Large intestine (tissue), 12 donors: ENCODE measurements at places on chromosomes 7 and 10. TPM values are rescaled to one million over a fixed set of nuclear protein-coding genes. Genes with fewer than 3 reads are reported as not detected.

The HYAL4 gene
- not detected for polyA plus RNA-seq

The NPY4R gene
- 1.8 TPM for polyA plus RNA-seq

The SORBS1 gene
- polyA plus RNA-seq: 60.2 TPM

The NAT16 gene
- polyA plus RNA-seq: 0.21 TPM

The MRPS24 gene
- polyA plus RNA-seq: 83.9 TPM

DNA sequence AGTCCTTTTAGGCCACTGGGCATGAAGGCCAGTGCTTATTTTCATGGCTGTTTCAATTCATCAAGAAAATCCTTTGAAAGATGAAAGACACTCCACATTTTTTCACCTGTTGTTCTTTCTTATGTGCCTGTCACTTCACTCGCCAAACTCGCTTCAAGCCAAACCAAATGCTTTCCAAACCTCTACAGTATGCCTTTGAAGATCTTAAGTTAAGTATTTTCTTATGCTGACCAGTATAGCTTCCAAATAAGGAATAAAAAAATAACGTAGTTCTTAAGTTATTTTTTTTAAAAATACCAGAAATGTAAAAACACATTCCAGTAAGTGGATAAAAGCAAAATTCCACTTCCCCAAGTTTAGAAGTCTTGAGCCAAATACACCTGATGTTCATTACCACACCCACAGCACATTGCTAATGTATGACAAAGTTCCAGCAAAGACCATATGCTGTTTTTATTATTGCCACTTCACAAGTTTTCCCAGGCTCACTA is 186.1 kb downstream of the MTERF1 start:
- H3K27me3 ChIP-seq: no peaks in the 10 kb centered on the region
- H3K4me1 ChIP-seq: no peaks in the 10 kb centered on the region
- no peak overlapping the region for H3K4me3 ChIP-seq
- no peak overlapping the region for H3K27ac ChIP-seq
- no peak for DNase-seq

DNA sequence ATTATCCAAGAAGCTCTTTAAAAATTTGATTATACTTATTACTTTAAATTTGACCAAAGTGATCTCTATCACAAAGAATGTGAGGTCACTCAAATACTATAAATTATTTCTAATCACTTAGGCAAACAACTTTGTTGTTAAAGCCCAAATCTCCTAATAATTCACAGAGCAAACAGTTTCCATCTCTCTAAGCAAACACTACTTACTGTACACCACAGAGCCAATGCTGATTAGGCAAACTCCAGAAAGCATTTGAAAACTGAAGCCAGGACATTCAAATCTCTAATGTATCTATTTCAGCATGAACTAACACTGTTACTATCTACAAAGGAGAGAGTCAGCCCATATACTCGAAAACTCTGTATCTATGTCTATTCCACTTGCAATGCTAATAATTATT is 107.1 kb downstream of the RNF32 start:
- H3K27ac ChIP-seq: no peak overlapping the region
- H3K4me1 ChIP-seq: no peaks in the 10 kb centered on the region
- no peak overlapping the region for H3K4me3 ChIP-seq
- H3K36me3 ChIP-seq: no peaks in the 10 kb centered on the region

DNA sequence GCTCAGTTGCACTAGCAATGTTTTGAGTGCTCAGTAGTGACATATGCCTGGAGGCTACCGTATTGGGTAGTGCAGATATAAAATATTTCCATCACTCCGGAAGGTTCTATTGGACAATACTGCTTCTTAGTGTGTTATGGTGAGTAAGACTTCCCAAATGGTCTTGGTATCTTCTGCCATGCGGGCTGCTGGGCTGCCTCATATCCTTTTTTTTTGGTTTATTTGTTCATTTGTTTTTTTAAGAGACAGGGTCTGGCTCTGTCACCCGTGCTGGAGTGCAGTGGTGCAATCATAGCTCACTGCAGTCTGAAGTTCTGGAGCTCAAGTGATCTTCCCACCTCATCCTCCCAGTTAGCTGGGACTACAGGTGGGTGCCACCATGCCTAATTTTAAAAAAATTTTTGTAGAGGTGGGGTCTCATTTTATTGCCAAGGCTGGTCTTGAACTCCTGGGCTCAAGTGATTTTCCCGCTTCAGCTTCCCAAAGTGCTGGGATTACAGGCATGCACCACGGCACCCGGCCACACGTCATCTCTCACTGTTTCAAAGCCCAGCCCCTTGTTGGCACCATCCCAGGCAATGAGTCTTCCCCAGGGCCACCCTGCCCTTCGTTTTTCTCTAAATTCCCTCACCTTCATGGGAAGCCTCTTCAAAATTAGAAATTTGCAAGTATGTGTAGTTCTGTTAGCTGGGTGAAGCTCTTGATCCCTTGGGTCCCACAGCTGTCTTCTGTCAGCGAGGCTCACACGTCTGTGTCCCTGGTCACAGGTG is 111.0 kb upstream of the KLF14 start:
- no peak overlapping the region for H3K27ac ChIP-seq
- DNase-seq: no peak
- no peaks in the 10 kb centered on the region for H3K27me3 ChIP-seq
- H3K36me3 ChIP-seq: no peaks in the 10 kb centered on the region
- H3K4me3 ChIP-seq: no peak overlapping the region

DNA sequence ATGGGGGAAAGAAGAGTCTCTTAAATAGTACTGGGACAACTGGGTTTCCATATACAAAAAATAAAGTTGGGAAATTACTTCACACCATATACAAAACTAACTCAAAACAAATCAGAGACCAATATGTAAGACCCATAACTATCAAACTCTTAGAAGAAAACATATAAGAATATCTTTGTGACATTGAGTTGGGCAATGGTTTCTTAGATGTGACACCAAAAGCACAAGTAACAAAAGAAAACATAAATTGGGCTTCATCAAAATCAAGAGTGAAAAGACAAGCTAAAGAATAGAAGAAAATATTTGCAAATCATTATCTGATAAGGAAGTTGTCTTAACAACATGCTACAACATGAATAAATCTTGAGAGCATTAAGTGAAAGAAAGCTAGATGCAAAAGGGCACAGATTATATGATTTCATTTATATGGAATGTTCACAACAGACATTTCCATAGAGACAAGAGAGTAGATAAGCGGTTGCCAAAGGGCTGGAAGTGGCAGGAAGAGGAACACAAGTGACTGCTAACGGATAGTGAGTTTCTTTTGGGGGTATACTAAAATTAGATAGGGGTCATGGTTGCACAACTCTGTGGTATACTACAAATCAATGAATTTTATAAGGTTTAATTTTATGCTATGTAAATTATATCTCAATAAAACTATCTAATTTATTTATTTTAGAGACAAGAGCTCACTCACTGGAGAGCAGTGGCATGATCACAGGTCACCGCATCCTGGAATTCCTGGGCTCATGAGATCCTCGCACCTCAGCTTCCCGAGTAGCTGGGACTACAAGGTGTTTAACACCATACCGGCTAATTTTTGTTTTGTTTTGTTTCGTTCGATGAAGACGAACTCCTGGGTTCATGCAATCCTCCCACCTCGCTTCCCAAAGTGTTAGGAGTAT is 35.4 kb downstream of the JMJD1C start:
- H3K27ac ChIP-seq: no peak overlapping the region
- H3K4me3 ChIP-seq: no peak overlapping the region
- peaks cover 3% of the 10 kb centered on the region for H3K36me3 ChIP-seq
- DNase-seq: no peak

DNA sequence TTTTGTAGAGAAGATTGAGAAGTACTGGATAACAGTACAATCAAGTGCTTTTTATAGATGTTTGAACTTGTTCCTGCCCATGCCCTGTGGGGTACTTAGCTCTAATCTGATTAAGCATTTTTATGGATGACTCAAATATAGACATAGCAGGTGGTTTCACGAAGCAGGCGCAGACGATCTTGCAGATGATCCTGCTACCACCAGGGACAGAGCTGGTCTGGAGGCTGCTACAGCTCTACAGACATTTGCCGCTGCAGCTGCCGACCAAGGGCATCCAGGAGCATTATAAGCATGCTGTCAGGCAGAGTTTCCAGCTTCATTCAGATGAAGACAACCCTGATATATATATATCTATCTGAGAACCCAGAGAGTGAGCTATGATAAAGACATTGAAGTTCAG is 650.4 kb downstream of the NXPH1 start:
- H3K27me3 ChIP-seq: no peaks in the 10 kb centered on the region
- no peaks in the 10 kb centered on the region for H3K4me1 ChIP-seq
- no peak overlapping the region for H3K27ac ChIP-seq
- no peak overlapping the region for H3K4me3 ChIP-seq
- DNase-seq: no peak

GRCh38 chr10:113958631-113959382 is 84.9 kb upstream of the ADRB1 start:
- H3K4me1 ChIP-seq: peaks cover 58% of the 10 kb centered on the region
- H3K27ac ChIP-seq: peak overlapping the region; percentile 93
- H3K36me3 ChIP-seq: no peaks in the 10 kb centered on the region
- DNase-seq: peak; percentile 96

DNA sequence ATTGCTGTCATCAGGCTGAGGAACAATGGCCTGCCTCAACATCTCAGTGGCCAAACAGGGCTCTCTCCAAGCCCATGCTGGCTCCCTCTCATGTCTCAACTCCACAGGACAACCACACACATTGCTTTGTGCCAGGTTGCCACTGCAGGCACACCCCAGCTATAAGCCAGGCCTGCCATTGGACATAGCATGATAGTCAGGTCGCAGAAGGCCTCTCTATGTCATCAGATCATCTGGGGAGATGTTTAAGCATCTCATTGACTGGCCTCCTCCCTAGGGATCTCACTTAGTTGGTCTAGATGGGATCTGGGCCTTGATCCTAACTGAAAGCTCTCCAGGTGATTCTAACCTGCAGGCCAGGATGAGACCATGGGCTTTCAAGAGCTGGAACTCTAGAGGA is 257.2 kb downstream of the GRID1 start:
- no peak overlapping the region for H3K4me3 ChIP-seq
- H3K27ac ChIP-seq: no peak overlapping the region
- no peaks in the 10 kb centered on the region for H3K4me1 ChIP-seq
- DNase-seq: no peak

- no peak for DNase-seq
- H3K27me3 ChIP-seq: no peaks in the 10 kb centered on the region
- H3K4me1 ChIP-seq: no peaks in the 10 kb centered on the region
- no peak overlapping the region for H3K4me3 ChIP-seq
- peaks cover 37% of the 10 kb centered on the region for H3K36me3 ChIP-seq
- H3K27ac ChIP-seq: no peak overlapping the region
These were observed 50.8 kb downstream of the ESYT2 start for GRCh38 chr7:158778471-158778870.

GRCh38 chr10:34908481-34908880 is 93.4 kb upstream of the PARD3 start:
- H3K36me3 ChIP-seq: no peaks in the 10 kb centered on the region
- no peaks in the 10 kb centered on the region for H3K27me3 ChIP-seq
- H3K4me1 ChIP-seq: no peaks in the 10 kb centered on the region
- no peak overlapping the region for H3K27ac ChIP-seq

GRCh38 chr7:43891069-43891955 is 15.1 kb downstream of the URGCP start:
- peaks cover 9% of the 10 kb centered on the region for H3K36me3 ChIP-seq
- no peak overlapping the region for H3K4me3 ChIP-seq
- H3K27ac ChIP-seq: no peak overlapping the region
- H3K4me1 ChIP-seq: no peaks in the 10 kb centered on the region
- no peak for DNase-seq
